ENCODE measurements at places on chromosomes 12 and 14.

DNA sequence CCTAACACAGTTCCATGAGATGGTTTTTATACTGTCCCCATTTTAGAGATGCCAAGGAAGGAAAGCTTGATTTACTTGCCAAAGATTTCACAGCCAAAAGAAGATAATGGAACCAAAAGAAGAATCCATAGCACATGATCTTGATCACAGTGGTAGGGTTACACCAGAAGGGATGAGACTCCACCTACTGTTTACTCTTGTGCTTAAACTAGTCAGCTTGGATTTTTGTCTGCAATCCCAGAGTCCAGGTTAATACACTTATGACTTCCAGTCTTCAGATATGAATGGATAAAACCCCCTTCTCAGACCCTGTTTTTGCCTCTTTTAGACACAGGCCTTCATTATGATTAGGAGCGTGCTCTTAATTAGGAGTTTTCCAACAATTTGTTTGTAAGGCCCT lies 454.2 kb downstream of the AEBP2 start:
- peak; percentile 22 for DNase-seq

DNA sequence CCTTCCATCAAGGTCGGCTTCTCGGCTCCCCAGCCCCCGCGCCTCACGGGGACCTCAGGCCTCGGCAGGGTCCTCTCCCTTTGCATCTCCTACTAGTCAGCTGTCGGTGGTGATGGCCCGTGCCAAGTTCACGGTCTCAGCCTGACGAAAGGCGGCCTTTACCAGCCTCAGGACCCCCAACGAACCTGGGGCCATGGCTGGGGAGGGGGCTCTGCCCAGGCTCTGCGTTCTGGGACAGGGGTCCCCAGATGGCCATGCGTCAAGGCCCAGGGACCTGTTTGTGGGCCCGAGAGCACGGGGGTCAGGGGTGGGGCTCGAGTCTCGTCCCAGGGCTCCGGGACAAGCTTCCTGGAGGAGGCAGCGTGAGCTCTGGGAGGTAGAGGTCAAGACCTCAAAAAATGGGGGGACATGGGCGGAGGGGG lies 32.8 kb upstream of the DEGS2 start:
- DNase-seq, result no peak

DNA sequence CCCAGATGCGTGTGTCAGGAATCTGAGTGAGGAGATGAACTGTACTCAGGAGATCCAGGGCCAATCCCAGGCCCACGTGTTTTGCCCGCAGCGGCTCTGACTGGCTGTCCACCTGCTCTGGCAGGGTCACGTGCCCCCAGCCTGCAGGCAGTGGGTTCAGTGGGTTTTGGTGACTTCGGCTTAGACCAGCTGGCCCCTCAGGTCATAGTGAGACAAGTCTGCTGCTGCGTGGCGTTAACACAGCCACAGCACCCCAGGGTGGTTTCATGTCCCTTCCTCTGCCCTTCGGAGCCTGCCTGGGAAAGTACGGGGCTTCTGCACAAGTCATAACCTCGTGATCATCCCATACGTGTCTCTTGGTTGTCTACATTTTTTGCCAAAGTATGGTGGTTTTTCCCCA lies 2.6 kb downstream of the FBRSL1 start:
- no peak for DNase-seq

- DNase-seq, result no peak
Measured at GRCh38 chr14:52026017-52026660, 36.8 kb downstream of the RTRAF start.

DNA sequence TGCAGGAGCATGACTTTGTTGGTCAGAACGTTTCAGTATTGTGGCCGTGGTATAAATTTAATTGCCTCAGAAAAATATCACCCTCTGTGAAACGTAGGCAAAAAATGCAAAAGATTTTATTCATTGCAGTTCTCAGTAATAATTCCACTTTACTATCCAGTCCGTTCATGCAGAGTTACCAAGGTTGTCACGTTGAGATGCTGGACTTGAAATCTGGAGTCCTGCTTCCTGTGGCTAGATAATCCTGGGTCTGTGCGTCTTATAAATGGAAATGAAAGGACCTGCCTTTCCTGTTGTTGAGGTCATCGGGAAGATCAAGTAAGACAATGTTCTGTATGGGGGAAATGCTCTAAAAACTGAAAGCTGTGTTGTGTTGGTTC lies 1.3 kb upstream of the AVPR1A start:
- no peak for DNase-seq

Measured in AG20443 (cell line).